KG1 (cell line): ENCODE measurements at places on chromosomes 7 and 10.

- no peak for DNase-seq
These were observed 290.3 kb downstream of the TNS3 start for GRCh38 chr7:47291461-47292081.

DNA sequence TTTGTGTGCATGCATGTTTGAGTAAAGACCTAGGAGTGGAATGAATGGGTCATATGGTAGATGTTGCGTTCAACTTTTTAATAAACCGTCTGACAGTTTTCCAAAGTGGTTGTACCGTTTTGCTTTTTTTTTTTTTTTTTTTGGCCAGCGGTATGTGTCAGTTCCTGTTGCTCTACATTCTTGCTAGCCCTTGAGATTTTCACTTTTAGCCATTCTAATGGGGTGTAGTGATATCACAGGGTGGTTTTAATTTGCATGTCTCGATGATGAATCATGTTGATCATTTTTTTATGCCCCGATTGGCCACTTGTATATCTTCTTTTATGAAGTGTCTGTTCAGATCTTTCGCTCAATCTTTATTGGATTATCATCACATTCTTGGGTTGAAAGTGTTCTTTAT lies 320.7 kb downstream of the CAMK1D start:
- no peak for DNase-seq

- DNase-seq, result no peak
These were observed 99.4 kb downstream of the GRM8 start for GRCh38 chr7:127153315-127153714.

GRCh38 chr7:102103027-102103372 lies 183.7 kb upstream of the SH2B2 start:
- no peak for DNase-seq

DNA sequence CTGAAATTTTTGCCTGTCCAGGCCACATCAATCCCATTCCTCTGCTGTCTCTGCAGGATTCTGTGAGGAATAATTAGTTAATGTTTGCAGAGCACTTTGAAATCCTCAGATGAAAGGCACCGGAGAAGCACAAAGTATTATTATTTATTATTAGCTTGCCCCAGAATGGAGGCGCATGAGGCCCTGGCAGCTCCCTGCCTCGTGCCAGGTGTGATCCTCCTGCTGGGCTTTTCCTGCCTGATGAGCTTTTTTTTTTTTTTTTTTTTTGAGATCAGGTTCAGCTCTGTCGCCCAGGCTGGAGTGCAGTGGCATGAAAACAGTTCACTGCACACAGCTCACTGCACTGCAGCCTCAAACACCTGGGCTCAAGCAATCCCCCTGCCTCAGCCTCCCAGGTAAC lies 65.2 kb downstream of the TCF7L2 start:
- DNase-seq, result no peak
